ENCODE measurements at places on chromosomes 16 and 17. TPM values are rescaled to one million over a fixed set of nuclear protein-coding genes. Genes with fewer than 3 reads are reported as not detected.

Gene PMFBP1
- 0.42 TPM for total RNA-seq

Gene GSDMA
- not detected for total RNA-seq

Gene CACNA1H
- not detected for total RNA-seq

Gene CMTM1
- total RNA-seq, result 9.3 TPM

Gene CHST5
- total RNA-seq, result not detected

Gene MSLN
- not detected for total RNA-seq
